ENCODE measurements at places on chromosomes 3 and 15. TPM values are rescaled to one million over a fixed set of nuclear protein-coding genes. Genes with fewer than 3 reads are reported as not detected.

DNA sequence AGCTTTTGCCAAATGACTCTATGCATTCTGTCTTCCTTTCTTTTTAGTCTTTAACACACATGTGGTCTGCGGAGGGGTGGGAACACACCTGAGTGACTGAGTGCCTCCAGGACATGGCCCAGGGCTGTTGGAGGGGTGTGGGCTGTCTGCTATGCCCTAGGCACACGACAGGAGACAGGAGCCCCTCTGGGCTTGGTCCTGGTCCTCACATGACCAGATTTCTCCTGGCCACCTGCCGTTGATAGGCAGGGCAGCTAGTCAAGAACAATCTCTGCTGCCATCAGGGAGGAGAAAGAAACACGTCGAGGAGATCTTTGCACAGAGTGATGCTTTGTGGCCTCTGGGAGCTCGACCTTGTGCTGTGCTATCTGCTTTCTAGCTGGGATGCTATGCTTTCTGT, 176.6 kb downstream of the KLF13 start:
- DNase-seq: no peak

DNA sequence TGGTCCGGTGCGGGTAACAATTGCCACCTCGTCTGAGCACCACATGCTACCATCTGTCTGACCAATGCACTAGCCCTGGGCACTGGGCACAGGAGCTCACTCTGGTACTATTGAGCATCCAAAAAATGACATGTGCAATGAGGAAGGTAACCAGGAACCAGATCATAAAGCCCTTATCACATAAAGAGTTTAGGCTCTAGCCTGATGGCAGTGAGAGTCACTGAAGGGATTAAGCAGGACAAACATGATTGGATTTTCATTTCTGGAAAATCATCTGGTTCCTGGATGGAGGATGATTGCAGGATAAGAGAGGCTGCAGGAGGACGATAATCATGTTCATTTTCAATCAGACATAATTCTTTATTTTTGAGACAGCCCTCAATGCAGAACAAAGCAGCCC, 12.4 kb downstream of the NDUFB4 start:
- no peak for DNase-seq

- DNase-seq: no peak
Observed at GRCh38 chr3:99218468-99218867, 317.0 kb upstream of the DCBLD2 start.

DNA sequence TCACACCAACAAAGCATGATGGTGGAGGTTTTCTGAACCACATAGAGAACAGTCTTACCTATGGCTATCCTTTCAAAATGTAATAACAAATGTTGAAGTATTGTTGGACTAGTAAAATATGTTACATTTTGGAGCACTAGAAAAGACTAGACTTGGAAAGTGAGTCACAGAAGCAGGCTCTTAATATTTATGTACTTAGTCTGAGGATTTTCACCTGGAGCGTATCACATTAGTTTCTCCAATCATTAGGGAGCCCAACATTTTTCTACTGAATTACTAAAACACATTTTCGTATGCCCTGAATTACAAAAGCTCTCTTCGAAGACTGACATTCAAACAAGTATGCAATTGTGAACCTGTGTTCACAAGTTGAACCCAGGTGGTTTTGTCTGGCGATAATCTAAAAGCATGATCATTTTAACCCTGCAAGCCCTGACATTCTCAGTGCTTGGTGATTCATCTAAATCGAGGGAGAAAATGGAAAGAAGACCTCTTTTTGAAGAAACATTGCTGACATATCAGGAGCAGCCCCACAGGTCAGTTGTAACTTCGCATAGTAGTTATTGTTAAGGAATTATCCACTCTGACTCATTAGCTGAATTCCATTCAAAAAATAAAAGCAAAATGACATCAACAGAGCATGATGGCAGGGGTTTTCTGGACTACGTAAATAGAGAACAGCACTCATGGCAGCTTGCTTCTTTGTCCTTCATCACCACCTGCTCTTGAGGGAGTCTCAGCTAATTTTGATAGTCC, 679.8 kb upstream of the NECTIN3 start:
- DNase-seq: no peak

DNA sequence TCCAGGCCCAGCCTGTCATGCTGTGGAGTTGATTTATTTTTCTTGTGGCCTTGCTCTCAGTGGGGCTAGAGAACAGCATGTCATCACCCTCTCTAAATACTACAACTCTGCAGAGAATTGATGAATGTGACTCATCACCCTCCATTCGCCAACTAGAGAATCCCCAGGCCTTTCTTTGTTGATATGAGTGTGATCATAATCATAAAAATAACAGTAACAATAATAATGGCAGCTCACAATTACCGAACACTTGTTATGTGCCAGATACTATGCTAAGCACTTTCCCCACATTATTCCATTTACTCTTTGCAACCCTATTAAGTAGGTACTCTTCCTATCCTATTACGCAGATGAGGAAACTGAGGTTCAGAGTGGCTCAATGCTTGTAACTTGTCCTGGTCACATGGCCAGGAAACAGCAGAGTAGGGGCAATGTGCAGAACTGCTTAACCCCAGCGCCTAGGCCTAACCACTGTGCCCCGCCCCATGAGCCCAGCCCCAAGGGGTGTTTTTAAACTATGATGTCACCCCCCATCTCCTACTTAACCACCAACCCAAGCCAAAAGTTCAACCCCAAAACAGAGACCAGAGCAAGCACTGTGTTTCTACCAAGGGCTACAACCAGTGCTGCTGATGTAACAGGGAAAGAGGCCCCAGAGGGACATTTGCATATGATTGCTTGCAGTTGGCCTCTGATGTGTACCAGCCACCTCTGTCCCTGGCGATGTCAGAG, 104.5 kb downstream of the ADCY5 start:
- DNase-seq: no peak

GRCh38 chr3:68997887-68998286, 15.6 kb downstream of the EOGT start:
- no peak for DNase-seq

DNA sequence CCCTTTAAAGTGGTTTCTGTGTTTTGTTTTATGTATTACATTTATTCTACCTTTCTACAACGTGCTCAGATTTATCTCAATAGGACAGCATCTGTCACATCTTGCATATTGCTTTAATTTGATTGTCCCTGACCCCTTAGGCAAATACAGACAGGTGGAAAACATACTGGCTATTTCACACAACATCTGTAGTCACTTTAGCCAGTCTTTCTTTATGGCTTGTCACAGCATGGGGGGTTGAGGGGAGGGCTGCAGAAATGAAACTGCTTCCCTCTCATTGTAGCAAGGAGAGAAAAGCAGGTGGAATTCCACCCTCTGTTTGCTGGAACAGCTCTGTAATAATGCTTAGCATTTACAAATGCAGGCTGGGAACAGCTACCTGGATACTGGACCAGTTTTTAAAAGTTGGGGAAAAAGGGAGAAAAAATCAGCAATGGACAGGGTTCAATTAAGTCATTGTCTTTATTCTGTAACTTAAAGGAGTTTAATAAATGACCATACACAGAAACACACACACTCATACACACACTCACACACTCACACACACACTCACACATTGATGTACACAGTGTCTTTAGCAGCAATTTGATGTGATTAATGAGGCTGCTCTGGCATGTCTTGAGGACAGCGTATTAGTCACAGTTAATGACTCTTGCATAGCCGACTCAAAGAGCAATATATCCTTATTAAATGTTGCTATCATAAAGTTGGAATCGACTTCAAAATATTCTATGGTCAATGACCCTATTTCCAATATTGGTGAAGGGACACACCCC, 283.7 kb upstream of the GBE1 start:
- DNase-seq: no peak

GRCh38 chr3:196641333-196642054, 2.0 kb downstream of the NRROS start:
- DNase-seq: no peak

- no peak for DNase-seq
Observed at GRCh38 chr15:43516801-43517353, 531 bp upstream of the MAP1A start.

- DNase-seq: no peak
Observed at GRCh38 chr15:40826423-40827075, 2.0 kb downstream of the PPP1R14D start.

DNA sequence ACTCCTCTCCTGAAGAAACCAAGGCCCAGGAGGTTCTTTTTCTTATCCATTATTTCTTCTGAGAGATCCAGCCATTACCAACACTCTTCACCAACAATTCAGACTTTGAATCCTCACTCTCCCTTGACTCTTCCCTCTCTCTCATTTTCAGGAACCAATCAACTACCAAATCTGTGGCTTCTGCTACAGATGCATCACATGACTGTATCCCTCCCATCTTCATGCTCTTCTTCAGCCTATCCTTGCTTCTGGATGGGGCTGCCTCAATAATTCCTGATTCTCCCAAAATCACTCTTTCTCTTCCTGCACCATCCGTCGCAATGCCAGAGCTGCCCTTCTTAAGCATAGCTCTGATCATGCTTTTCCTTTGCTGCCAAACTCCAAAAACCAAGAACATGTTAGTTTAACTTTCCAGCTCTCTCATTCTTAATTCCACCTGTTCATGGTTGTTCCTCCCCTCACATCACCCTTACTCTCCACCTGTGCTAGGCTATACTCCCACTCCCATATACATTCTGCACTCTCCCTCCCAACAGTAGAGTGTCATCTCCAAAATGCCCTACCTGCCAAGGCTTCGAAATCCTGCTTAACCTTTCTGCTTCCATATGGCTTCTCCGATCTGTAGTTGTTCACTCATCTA, 13.5 kb downstream of the PLD1 start:
- DNase-seq: no peak

GRCh38 chr15:85849946-85850345, 55.2 kb upstream of the KLHL25 start:
- DNase-seq: no peak

GRCh38 chr15:56099311-56099710, 105.9 kb upstream of the NEDD4 start:
- no peak for DNase-seq

- no peak for DNase-seq
Observed at GRCh38 chr3:25563601-25564000, 101.1 kb downstream of the TOP2B start.

DNA sequence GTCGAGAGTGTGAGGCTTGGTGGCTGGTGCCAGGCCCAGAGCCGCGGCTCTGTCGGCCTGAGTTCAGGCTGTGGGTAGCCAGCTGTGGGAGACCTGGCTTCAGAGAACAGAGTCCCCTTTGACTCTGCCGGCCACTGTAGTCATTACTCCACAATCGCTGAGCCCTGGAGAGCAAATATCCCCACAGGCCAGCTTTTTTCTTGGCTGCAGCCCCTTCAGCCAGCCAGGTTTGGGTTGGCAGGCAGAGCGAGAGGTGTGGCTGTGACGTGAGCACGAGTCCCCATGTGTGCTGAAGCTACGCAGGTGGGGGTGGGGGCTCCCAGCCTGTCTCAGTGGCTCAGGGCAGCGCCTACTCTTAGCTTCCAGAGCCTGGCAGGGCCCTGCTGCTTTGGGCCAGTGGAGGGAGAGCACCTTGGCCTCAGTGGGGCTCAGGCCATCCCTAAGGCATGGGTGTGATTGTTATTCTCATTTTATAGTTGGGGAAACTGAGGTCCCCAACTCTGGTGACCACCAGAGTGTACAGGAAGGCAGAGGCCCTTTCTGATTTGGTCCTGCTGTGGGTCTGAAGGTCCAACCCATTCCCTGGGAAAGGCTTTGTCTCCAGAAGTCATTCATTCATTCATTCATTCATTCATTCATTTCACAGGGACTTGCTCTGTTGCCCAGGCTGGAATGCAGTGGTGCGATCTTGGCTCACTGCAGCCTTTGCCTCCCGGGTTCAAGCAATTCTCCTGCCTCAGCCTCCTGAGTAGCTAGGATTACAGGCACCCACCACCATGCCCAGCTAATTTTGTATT, 45.7 kb upstream of the LCTL start:
- no peak for DNase-seq

Gene ARRDC4
- total RNA-seq: 25.0 TPM

Gene THRB
- total RNA-seq: 24.4 TPM

Gene GNAT1
- 1.3 TPM for total RNA-seq

Gene C3orf70
- total RNA-seq: 2.8 TPM

Gene SMCO1
- not detected for total RNA-seq

Gene PDCD7
- total RNA-seq: 15.8 TPM

Gene COL6A5
- total RNA-seq: not detected

Gene CPN2
- total RNA-seq: not detected
